ENCODE measurements at places on chromosomes 2 and 18.

DNA sequence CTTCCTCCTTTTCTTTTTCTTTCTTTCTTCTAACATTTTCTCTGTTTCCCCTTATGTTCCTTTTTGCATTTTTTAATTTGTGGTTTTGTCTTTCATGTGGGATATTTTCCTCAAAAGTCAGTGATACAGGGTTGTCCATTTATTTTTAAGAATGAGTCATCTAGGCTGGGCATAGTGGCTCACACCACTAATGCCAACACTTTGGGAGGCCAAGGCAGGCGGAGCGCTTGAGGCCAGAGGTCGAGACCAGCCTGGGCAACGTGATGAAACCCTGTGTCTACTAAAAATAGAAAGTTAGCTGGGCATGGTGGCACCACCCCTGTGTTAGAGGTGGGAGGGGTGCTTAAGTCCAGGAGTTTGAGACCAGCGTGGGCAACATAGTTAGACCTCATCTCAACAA is 35.8 kb downstream of the KATNAL2 start:
- no peak for DNase-seq

- DNase-seq, result no peak
These were observed 9.0 kb downstream of the VIT start for GRCh38 chr2:36705326-36706020.

- no peak for DNase-seq
These were observed 107.2 kb upstream of the ETAA1 start for GRCh38 chr2:67289921-67290371.

- DNase-seq, result no peak
These were observed 36.9 kb upstream of the DSEL start for GRCh38 chr18:67553437-67553836.

DNA sequence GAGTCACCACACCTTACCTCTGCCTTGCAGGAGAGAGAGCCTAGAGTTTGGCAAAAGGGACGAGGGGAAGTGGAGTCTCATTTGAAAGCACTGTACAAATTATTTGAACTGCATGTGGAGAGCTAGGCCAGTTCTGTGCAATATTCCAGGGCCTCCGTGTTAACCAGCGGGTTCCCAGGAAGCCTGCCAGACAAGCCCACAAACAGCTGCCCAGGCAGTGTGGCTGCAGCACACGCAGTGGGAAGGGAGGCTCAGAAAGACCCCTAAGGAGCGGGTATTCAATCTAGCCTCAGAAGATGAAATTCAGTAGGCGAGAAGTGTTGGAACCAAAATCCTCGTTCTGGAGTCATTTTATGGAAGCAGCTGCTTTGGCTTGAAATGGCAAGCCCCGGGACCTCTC is 30.7 kb downstream of the CNGA3 start:
- DNase-seq, result no peak

- no peak for DNase-seq
These were observed 61.9 kb upstream of the CREB1 start for GRCh38 chr2:207467716-207468347.

DNA sequence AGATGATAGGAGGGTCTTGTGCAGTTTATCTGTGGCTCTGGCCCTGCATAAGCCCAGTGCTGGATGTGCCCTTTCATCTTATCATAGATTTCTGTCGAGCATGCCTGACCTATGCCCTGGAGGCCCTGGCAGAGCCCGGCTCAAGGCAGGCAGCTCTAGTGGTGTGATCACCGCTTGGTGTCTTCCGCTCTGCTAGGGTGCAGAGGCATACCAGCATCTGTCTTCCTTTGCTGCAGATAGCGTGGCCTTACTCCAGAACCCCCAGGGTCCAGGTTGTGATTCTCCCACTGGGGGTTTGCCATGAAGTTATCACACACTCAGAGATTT is 13.7 kb upstream of the TRAF3IP1 start:
- DNase-seq, result no peak

DNA sequence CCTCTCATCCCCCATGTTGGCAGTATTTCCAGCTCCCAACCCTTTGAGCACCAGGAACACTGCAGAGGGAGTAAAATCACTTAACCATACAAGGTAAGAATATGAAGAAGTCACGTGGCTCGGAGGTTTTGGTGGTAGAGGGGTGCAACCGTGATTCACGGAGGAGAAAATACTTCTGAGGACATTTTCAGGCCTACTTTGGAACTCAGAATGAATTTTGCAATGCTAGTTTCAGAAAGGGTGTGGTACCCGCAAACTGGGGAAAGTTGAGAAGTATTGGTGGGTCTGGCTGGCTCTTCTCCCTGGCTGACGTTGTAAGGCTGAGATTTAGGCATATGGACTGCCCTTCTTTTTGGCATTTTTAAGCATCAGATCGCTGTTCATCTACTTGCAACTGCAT is 442 bp downstream of the SERPINB5 start:
- no peak for DNase-seq

- DNase-seq, result no peak
These were observed 200.9 kb downstream of the PIEZO2 start for GRCh38 chr18:10948421-10948820.

- no peak for DNase-seq
These were observed 292.6 kb downstream of the SETBP1 start for GRCh38 chr18:44973282-44973681.

- no peak for DNase-seq
These were observed 156.0 kb downstream of the CERS6 start for GRCh38 chr2:168611896-168612650.

- DNase-seq, result no peak
These were observed 479 bp downstream of the RNMT start for GRCh38 chr18:13726972-13727331.

DNA sequence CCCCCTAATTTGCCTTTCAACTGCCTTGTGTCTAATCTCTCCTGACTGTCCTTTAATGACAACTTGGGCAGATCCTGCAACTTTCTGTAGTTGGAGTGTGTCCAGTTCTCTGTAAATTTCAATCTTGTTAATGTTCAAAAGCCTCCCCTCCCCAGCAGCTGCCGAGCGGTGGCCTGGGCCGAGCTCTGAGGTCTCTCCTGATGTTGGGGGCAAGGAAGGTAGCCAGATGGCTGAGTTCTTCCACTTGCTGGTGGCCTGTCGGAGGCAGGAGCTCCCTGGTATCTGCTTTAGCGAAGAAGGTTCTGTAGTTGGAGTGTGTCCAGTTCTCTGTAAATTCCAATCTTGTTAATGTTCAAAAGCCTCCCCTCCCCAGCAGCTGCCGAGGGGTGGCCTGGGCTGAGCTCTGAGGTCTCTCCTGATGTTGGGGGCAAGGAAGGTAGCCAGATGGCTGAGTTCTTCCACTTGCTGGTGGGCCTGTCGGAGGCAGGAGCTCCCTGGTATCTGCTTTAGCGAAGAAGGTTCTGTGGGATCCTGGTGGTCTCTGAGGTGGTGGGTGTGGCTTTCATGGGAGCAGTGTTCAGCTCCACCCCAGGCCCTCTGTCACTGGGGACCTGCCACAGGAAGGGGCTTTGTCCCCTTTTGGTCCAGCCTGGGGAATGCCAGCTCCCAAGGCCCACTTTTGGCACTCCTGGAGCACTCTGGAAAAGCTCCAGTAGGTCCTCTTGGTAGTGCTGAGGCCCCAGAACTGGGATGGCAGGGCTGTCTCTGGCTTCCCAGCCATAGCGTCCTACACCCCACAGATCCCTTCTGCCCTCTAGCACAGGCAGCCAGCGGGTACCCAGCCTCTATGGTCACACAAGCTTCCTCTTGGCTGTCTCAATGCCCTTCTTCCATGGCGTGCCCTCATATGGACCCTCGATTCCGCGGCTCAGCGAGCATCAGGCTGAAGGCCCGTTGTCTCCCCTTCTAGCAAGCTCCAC is 211.9 kb downstream of the ALPK2 start:
- no peak for DNase-seq

DNA sequence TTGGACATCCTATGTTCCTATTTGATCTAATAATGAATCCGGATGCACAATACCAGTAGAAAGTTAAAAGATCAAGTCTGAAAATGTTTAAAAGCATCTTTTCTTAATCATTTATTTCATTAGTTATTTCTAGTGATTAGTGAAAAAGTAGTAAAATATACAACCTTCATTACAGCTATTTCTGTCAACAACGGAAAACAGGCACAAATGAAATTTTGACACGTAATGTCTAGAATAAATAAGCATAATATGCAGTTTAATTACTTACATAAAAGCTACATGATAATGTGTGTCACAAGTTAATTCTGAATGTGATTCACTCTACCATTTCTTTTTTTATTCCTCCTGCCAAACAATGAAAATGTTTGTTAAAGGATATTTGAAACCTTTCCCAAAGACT is 216.1 kb downstream of the MYCN start:
- no peak for DNase-seq

DNA sequence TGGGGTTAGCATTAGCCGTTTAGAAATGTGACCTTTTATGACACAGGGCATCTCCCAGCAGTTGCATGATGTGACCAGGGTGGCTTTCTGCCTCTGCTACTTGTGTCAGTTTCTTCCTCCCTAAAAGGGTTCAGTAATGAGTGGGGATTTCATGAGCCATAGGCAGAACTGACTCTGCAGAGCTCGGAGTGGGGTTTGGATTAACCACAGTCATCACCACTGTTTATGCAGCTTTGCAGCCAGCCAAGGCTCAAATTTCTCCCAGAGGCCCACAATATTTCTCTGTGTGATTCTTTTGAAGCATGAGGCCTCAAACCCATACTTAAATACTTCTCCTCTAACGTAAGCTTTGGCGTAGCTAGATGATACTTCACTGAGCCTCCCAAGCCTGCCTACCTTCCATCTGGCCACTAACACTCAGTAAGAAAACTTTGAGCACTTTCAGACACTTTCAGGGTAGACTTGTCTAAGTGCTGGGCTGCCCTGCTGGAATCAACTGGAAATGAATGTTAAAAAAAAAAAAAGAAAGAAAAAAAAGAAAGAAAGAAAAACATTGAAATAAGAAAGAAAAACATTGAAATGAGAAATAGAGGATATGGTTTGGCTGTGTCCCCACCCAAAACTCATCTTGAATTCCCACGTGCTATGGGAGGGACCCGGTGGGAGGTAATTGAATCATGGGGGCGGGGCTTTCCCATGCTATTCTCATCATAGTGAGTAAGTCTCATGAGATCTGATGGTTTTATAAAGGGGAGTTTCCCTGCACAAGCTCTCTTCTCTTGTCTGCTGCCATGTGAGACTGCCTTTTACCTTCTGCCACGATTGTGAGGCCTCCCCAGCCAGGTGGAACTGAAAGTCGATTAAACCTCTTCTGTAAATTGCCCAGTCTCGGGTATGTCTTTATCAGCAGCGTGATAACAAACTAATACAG is 11.5 kb upstream of the LAPTM4A start:
- DNase-seq, result no peak

DNA sequence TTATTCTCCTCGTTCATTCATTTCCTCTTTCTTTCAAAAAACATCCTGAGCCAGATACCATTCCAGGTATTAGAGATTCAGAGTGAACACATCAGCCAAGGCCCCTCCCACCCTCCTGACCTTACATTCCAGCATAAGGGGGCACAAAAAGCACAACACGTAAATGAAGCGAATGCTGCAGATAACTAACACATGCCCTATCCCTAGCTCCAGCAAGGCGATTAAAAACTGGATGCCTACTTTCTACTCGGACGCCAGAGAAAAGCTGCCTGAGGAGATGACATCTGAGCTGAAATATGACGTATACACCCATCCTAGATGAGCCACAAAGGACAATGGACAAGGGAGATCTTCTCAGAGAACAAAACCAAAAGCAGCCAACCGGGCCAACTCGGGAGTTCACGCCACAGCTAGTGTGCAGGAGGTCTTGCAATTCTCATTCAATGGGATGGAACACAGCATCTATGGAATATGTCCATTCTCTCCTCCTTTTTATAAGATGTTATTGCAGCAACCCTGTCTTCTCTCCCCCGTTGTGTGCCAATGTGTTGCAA is 33.5 kb downstream of the FEZ2 start:
- no peak for DNase-seq

- DNase-seq, result no peak
These were observed 49.9 kb downstream of the LYPD1 start for GRCh38 chr2:132620115-132620514.

DNA sequence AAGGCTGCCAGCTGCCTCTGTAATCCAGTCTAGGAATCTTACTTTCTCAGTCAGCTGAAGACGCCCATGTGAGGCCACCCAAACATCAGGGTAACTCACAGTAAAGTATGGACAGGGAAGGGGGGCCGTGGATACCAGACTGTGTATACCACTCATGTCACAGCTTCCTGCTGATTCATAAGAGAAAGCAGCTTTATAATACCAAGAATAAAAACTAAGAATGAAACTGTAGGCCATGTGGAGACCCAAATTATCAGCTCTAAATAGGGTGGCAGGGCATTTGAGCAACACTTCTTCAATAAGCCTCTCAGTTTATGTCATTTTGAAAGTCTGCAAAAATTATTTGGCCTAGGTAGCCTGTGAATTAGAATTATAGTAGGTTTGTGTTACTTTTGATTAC is 115.0 kb upstream of the CDCA7 start:
- DNase-seq, result no peak

- no peak for DNase-seq
These were observed 50.2 kb downstream of the CENPO start for GRCh38 chr2:24843330-24843860.

DNA sequence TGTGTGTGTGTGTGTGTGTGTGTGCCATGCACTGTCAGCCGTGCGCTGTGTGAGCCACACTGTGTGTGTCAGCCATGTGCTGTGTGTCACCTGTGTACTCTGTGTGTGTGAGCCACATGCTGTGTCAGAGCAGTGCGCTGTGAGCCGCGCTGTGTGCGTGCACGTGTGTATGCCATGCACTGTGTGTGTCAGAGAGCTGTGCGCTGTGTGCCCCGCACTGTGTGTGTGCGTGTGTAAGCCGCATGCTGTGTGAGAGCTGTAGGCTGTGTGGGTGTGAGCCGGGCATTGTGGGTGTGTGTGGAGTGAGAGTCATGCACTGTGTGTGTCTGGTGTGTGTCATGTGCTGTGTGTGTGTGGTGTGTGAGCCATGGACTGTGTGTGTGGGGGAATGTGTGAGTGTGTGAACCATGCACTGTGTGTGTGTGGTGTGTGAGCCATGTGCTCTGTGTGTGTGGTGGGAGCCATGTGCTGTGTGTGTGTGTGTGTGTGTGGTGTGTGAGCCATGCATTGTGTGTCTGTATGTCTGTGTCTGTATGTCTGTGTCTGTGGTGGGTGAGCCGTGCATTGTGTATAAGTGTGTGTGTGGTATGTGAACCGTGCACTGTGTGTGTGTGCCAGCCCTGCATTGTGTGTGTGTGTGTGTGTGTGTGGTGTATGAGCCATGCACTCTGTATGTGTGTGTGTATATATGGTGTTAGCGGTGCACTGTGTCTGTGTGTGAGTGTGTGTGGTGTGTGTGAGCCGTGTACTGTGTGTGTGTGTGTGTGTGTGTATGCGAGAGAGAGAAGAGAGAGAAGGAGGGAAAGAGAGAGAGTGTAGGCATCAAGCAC is 106.4 kb upstream of the TPO start:
- DNase-seq, result no peak
